ENCODE measurements at places on chromosomes 2 and 18.

DNA sequence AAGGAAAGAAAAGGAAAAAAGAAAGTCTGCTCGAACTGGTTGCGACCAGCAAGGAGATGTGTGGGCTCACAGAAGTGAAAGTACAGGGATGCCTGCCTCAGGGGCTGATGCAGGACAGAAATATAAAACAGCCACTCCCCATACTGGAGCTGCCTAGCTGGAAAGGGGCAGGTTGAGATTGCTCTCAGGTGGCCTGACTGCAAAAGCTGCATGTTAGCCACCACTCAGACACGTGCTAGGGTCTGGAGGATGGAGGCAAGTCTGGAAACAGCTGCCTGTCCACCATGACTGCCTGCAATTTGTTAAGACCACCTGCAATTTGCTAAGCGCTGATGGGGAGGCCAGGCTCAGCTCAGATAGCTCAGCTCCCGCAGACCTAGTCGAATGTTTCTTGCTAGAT is 17.9 kb downstream of the B3GNT7 start:
- no peak for DNase-seq

DNA sequence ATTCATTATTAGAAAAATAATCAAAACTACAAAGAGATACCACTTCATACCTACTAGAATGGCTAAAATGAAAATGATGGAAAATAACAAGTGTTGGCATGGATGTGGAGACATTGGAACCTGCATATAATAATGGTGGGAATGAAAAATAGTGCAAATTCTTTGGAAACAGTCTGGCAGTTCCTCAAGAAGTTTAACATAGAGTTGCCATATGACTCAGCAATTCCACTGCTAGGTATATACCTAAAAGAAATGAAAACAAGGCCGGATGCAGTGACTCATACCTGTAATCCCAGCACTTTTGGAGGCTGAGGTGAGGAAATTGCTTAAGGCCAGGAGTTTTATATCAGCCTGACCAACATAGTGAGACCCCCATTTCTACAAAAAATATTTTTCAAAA is 41.6 kb upstream of the ACYP2 start:
- DNase-seq: no peak

GRCh38 chr2:85462322-85462721 is 43.8 kb downstream of the SH2D6 start:
- DNase-seq: no peak

DNA sequence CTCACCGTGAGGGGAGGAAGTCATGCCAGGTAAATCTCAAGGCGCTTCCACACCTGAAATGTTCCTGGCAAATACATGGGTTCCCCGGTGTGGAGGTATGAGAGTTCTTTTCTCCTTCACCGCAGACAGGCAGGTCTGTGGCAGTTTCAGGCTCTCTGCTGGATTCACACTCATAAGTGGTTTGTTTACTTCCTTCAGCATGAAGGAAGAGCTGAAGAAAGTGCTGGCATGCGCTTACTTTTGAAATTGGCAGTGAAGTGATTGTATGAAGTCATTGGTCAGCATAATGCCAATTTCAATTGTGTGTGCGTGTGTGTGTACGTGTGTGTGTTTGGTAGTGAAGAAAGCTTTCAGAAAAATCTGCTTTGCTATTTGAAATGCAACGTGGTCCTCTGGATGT is 43.4 kb downstream of the RNF144A start:
- DNase-seq: no peak

GRCh38 chr2:191435141-191435540 is 189.9 kb downstream of the MYO1B start:
- DNase-seq: no peak

- DNase-seq: no peak
Observed at GRCh38 chr18:79471046-79471445, 75.3 kb downstream of the NFATC1 start.

GRCh38 chr2:220781622-220782241 is 790.4 kb downstream of the EPHA4 start:
- DNase-seq: no peak

DNA sequence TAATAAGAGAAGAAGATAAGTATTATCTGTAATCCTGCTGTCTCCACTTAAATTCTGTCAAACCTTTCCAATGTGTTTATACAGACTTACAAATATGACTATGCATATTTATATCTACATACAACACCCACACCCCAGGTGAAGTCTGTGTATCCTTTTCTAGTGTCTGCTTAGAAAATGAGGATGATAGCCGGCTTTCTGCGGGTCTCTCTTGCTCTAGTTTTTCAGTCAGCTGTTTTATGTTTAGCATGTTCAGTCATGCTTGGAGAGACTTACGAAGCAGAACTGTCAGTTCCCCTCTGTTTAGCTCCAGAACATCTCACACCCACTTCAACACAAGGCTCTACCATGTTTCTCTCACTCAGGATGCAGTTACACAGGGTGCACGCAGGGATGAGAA is 137.3 kb upstream of the NFATC1 start:
- peak; percentile 49 for DNase-seq

GRCh38 chr2:102367331-102367971 is 11.9 kb downstream of the IL18R1 start:
- peak; percentile 34 for DNase-seq

GRCh38 chr2:237304763-237305514 is 109.0 kb downstream of the COL6A3 start:
- DNase-seq: no peak

DNA sequence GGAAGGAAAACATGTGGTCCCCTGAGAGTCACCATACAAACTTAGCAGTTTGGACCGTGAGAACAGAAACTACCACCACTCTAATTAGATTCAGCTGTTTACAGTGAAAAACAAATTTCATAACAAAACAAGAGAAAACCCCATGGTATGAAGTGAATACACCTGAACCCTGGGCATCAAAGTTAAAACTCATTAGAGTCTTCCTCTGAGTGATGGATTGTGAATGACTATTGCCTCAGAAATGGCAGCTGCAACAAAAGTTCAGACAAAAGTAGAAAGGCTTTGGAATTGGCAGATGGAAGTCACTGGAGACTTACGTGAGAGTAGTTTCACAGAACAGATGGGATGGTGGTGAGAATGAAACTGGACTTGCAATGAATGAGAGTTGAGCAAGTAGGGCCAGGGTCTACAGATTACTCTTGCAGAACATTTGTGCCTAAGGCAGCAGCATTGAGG is 98.0 kb downstream of the AAK1 start:
- DNase-seq: peak; percentile 26

DNA sequence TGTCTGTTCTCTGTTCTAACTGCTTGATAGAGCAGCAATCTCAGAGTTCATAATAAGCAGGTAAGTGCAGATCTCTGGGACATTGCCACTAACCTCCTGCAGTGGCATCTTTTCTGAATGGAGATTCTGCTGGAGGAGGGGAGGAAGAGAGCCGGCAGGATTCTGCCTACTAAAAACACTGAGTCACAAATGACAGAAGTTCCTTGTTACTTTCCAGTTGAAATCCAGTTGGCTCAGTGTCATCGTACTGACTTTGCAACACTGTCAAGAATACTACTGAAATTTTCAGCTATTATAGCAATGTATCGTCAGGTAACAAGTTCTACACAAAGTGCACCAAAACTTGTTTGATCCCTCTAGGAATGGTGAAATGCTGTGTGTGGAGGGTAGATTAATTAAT is 79.6 kb upstream of the ST6GAL2 start:
- DNase-seq: no peak

GRCh38 chr2:111032721-111033429 is 87.8 kb upstream of the BCL2L11 start:
- no peak for DNase-seq

DNA sequence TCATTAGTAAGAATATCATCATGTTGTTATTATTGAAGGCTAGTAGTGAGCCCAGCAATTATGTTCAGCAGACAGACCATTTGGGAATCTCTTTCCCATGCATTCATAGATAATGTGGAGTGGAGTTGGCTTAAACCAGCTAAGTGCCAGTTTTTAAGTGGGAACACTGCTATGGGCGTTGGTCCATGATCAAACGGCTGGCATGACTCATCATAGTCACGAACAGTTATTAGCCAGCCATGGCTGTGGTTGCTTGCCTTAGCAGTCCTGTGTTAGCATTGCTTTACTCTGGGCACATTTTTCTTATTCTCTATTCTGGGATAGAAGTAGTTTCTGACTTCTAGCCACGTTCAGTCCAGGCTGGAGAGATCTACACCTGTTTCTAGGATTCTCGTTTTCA is 17.7 kb downstream of the EIF4E2 start:
- DNase-seq: no peak

GRCh38 chr18:61471541-61471940 is 138.3 kb downstream of the CDH20 start:
- no peak for DNase-seq

DNA sequence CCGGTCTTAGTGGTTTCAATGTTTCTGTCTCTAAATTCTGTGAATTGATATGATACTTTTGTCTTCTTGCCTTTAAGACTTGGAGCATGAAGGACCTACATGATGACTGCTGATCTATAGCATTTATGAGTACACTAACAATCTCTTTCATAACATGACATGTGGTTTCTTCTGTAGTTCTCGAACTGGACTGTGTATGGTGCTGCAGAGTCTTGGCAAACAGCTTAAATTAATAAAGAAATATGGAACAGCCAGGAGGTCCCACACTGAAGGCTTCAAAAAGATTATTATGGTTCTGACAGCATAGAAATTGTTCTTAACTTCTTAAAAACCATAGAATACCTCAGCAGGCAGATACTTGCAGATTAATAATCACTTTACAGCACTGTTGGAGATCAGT is 145.0 kb downstream of the DCC start:
- DNase-seq: no peak

GRCh38 chr2:128489526-128490273 is 171.0 kb upstream of the HS6ST1 start:
- no peak for DNase-seq

- no peak for DNase-seq
Observed at GRCh38 chr2:235000426-235001236, 48.8 kb downstream of the SH3BP4 start.

DNA sequence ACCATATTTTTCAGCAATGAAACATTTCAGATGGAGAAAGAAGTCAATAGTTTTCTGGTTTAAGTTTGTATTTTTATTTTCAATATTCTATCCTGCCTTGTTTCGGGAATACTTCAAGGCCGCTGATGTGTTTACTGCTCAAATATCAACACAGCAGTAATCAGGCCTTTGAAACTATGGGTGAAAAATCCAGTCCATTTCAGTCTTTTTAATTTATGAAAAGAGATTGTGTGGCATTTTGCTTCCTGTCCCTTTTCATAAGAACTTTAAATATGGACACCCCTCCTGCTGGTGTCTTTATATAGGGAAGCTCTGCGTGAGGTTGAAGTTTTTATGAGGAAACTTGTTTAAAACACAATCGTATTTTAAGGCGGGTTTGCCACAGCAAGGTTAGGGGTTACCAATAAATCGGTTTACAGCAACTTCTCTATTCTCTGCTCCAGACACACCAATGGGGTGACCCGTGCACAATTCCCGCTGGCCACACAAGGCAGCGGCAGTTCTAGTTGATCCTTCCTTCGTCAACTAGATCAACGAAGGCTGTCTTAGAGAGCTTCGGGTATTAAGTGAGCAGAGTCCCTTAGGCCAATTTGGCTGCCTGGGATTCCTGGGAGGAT is 1.2 kb upstream of the TANC1 start:
- DNase-seq: no peak

GRCh38 chr2:176490061-176490861 is 221.0 kb downstream of the MTX2 start:
- DNase-seq: no peak

GRCh38 chr2:38526195-38526594 is 76.5 kb downstream of the HNRNPLL start:
- no peak for DNase-seq

GRCh38 chr18:74796841-74797576 is 199.3 kb downstream of the ZNF407 start:
- DNase-seq: peak; percentile 45

GRCh38 chr2:215022418-215022817 is 116.0 kb downstream of the ABCA12 start:
- DNase-seq: no peak

- DNase-seq: peak; percentile 41
Observed at GRCh38 chr18:26468931-26469340, 79.4 kb downstream of the KCTD1 start.

DNA sequence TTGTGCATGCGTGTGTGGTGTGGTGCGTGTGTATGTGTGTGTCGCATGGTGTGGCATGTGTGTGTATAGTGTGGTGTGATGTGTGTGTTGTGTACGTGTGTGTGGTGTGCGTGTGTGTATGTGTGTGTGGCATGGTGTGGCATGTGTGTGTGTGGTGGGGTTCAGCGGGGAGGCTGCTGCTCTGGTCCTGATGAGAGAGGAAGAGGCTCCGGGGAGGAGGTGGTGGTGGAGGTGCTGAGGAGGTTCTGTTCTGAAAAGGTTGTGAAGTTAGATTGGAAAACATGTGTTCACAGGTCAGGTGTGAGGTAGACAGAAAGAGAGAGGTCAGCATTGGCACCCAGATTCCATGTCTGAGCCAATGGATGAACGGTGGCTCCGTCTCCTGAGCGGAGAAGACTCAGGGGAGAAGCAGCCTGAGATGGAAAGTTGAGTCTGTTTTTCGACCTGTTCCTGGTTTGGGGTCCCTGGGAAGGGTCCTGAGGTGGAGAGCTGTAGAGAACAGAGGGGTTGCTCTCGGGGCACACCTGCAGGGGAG is 67.2 kb upstream of the HDAC4 start:
- DNase-seq: no peak

GRCh38 chr18:65788373-65788772 is 37.6 kb downstream of the CDH7 start:
- DNase-seq: no peak

- no peak for DNase-seq
Observed at GRCh38 chr2:51484605-51485004, 452.7 kb upstream of the NRXN1 start.

DNA sequence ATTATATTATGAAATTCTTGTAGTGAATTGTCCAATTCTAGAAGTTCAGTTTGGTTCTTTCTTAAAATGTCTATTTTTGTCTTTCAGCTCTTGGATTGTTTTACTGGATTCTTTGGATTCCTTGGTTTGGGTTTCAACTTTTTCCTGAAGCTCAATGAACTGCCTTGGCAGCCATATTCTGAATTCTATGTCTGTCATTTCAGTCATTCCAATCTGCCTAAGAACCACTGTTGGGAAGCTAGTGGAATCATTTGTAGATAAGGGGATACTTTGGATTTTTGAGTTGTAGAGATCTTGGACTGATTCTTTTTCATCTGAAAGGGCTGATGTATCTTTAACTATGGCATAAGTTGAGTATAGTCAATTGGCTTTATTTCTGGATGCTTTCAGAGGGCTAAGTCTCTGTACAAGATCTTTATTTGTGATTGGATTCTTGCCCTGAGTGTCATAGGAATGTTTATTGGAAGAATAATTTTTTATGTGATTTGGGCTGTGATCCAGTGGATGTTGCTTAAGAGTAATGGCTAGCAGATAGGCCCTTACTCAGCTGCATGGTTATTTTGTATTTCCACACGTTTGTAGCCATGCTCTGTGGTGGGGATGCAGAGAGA is 42.3 kb downstream of the SERPINB7 start:
- DNase-seq: no peak
